Liver (tissue), 10 donors: ENCODE measurements at places on chromosomes 13 and 19. TPM values are rescaled to one million over a fixed set of nuclear protein-coding genes. Genes with fewer than 3 reads are reported as not detected.

LRFN3 gene
- 0.89 TPM for total RNA-seq

GRCh38 chr13:23915308-23915707 lies 18.0 kb upstream of the C1QTNF9B start:
- no peak for DNase-seq

GRCh38 chr13:67620665-67621064 lies 390.5 kb upstream of the PCDH9 start:
- no peak for DNase-seq

DNA sequence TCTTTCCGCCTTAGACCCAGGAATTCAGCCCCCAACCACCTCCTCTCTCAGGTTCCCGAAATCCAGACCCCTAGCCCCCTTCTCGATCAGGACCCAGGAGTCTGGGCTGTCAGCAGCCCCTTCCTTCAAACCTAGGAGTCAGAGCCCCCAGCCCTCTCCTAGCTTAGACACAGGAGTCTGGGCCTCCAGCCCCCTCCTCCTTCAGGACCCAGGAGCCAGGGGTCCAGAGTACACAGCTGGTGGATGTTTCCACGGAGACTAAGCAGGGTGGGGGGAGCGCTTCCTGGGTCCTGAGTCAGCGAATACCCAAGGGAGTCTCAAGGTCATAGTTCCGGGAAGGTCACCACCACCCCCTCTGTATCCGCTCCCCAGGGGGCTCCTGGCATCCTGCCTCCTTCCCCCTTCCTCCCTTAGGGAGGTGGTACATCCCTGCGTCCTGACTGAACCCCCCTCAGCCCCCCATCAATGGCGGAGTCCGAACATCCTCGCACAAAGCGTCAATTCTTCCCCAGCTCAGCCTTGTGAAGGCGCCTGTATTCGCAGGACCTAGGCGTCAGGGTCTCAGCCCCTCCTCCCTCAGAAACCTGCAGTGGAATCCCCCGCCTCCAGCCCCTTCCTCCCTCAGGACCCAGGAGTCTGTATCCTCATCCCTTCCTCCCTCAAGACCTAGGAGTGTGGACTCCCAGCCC lies 4.6 kb downstream of the CADM4 start:
- no peak for DNase-seq

VAV1 gene
- total RNA-seq: 6.3 TPM

DNA sequence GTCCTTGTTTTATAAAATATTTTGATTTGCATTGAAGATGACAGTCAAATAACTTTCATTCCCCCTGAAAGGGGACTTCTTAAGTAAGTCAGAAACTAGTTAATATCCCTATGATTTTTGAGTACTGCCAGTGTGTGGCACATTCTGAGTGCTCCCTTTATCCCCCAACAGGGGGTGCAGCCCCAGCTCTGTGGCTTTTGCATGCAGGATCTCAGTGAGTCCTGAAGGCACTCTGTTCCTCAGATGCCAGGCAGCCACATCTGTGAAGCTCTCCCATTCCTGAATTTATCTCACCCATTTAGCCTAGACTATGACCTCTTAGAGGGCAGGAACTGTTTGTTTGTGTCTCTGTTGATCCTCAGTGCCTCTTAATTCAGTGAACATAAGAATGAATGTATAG lies 123.1 kb downstream of the CDK8 start:
- no peak for DNase-seq

KLK5 gene
- total RNA-seq: not detected

GDF15 gene
- 0.42 TPM for total RNA-seq

ZNF471 gene
- 1.0 TPM for total RNA-seq

SLC10A2 gene
- not detected for total RNA-seq

PRR22 gene
- total RNA-seq: 0.84 TPM

CGB1 gene
- total RNA-seq: not detected
